ENCODE measurements at places on chromosomes 1 and 21. TPM values are rescaled to one million over a fixed set of nuclear protein-coding genes. Genes with fewer than 3 reads are reported as not detected.

DNA sequence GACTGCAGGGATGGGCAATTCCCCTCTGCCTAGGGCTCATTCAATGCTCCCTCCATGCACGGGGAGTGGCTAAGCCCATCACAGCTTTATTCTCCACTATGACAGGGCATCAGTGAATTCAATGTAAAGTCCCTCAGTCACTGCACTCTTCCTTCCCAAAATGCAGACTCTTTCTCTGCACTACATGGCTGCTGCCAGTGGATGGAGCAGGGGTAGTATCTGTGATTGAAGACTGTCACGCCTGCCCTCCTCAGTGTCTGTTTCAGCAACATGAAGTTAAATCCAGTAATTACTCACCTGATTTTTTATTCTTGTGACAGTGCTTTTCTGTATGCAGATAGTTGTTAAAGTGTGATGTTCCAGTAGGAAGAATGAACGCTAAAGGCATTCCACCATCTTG, 1323.2 kb downstream of the AMY1C start:
- DNase-seq, result no peak

The CELA3A gene
- polyA plus RNA-seq, result not detected

DNA sequence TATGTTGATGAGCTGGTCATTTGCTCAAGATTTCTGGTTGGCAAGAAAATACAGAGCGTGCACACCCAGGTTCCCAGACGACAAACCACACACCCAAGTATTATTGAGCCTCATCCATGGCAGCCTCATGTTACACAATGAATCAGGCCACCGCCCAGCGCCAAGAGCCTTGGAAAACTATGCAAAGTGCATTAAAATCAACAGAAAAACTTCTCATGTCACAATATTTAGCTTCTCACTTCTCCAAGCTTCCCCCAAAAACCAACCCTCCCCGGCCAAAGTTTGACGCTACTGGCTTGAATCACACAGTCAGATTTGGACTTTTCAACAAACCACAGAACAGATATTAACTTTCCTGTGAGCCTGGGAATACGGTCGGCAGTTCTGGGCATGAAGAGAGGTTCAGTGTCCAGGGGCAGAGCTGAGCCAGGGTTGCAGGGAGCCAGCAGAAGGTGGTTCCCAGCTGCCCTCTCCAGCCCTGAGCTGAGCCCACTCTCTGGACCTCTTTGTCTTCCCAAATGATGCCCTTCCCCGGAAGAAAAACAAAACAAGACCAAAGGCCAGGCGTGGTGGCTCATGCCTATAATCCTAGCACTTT, 71.1 kb downstream of the SETD4 start:
- DNase-seq, result no peak

The HOOK1 gene
- 0.35 TPM for polyA plus RNA-seq

The JTB gene
- 118 TPM for polyA plus RNA-seq
